ENCODE measurements at places on chromosomes 7 and 10. TPM values are rescaled to one million over a fixed set of nuclear protein-coding genes. Genes with fewer than 3 reads are reported as not detected.

Gene LCOR
- 24.3 TPM for total RNA-seq

GRCh38 chr7:112112822-112113255 lies 93.4 kb downstream of the DOCK4 start:
- no peaks in the 10 kb centered on the region for H3K4me1 ChIP-seq
- no peak overlapping the region for H3K27ac ChIP-seq

GRCh38 chr10:91294134-91294906 lies 73.9 kb downstream of the PCGF5 start:
- no peaks in the 10 kb centered on the region for H3K4me1 ChIP-seq
- no peak for DNase-seq
- no peak overlapping the region for H3K4me3 ChIP-seq
- no peaks in the 10 kb centered on the region for H3K27me3 ChIP-seq

Gene CALCR
- not detected for total RNA-seq

DNA sequence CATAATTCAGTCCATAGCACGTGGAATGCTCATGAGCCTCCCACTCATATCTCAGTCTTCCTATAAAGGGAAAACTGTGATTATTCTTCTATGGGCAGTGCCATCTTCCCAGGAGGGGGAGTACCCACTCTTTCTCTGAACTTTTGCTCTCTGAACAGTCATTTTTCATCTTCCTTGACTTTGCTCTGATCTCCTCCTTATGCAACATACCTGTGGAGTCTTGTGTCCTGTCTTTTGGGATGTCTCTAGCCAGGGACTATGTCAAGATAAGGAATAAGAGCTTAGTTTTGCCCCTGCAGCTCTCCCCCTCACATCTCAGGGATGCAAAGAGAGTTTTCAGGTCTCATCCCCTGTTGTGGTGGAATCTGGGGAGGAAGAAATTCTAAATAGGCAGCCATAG lies 27.6 kb downstream of the LSMEM1 start:
- no peak for DNase-seq
- no peak overlapping the region for H3K27ac ChIP-seq
- no peaks in the 10 kb centered on the region for H3K36me3 ChIP-seq
- H3K4me3 ChIP-seq = no peak overlapping the region

- no peak overlapping the region for H3K4me3 ChIP-seq
- no peaks in the 10 kb centered on the region for H3K36me3 ChIP-seq
- H3K4me1 ChIP-seq = no peaks in the 10 kb centered on the region
- no peak for DNase-seq
- no peaks in the 10 kb centered on the region for H3K27me3 ChIP-seq
Observed at GRCh38 chr10:33183655-33184054, 150.8 kb downstream of the NRP1 start.

Gene SORCS1
- total RNA-seq = not detected

DNA sequence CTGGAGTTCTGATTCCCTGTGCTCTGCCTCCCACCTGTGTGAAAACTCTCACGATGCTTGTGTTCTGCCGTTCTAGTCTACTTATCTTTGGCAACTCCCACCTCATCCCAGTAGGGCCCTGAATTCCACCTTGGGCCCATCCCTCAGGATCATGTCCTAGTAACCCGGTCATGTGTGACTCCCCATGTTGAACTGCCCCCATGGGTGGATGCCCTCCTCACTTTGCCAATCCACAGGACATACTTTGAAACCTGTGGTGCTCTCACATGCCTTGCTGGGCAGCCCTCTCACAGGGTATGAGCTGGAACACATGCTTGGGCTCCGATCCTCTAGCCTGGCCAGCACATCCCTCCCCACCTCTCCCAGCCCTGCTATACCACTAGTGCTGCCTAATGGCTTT lies 3.8 kb upstream of the RBM33 start:
- no peak overlapping the region for H3K4me3 ChIP-seq
- H3K27ac ChIP-seq = no peak overlapping the region
- H3K4me1 ChIP-seq = peaks cover 19% of the 10 kb centered on the region
- H3K36me3 ChIP-seq = peaks cover 23% of the 10 kb centered on the region

- H3K4me3 ChIP-seq = no peak overlapping the region
- no peak for DNase-seq
- no peak overlapping the region for H3K27ac ChIP-seq
- H3K4me1 ChIP-seq = no peaks in the 10 kb centered on the region
- H3K27me3 ChIP-seq = no peaks in the 10 kb centered on the region
- no peaks in the 10 kb centered on the region for H3K36me3 ChIP-seq
Observed at GRCh38 chr7:144001543-144001942, 1.4 kb downstream of the OR6B1 start.

Gene AP3M1
- 19.4 TPM for total RNA-seq

GRCh38 chr7:2886900-2887299 lies 42.8 kb upstream of the GNA12 start:
- DNase-seq = peak; percentile 88
- no peaks in the 10 kb centered on the region for H3K36me3 ChIP-seq
- H3K4me3 ChIP-seq = no peak overlapping the region
- H3K27me3 ChIP-seq = no peaks in the 10 kb centered on the region

DNA sequence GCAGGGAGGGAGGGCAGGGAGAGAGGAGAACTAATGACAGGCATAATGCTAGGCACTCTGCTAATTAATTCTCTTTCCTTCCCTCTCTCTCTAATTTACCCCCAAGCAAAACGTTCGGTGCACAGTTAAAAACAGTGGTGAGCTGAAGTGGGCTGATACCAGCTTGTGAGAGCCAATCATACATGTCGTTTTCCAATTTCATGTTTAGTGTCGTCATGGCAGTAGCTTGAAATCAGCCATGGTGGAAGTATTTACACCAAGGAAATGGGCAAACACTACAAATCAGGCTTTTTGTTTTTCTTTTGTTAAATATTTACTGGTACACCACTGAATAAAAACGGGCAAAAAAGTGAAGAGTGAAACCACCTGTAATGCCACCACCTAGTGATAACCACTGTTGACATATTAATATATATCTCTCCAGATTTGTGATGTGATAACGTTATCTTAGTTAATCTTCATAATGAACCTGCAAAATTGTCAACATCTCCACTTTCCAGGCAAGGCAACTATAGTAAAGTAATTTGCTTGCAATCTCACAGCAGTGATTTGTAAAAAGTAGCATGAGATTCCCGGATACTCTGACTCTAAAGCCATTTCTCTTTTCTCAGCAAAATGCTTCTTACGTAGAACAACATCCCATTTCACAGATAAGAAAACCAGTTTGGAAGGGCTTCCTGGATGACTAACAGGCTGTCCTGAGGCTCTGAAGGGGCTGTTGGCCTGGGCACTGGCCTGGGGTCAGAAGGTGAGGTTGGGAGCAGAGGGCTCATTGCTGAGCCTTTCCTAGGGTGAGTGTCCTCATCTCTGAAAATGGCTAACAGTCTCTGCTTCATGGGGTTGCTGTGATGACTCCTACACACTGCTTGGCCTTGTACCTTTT lies 83.7 kb downstream of the ATXN7L1 start:
- no peak overlapping the region for H3K27ac ChIP-seq
- no peaks in the 10 kb centered on the region for H3K27me3 ChIP-seq
- H3K4me1 ChIP-seq = no peaks in the 10 kb centered on the region
- no peaks in the 10 kb centered on the region for H3K36me3 ChIP-seq
- H3K4me3 ChIP-seq = no peak overlapping the region
- DNase-seq = no peak

- peaks cover 6% of the 10 kb centered on the region for H3K4me1 ChIP-seq
- H3K27me3 ChIP-seq = no peaks in the 10 kb centered on the region
- no peak overlapping the region for H3K4me3 ChIP-seq
Observed at GRCh38 chr7:6536262-6537260, 14.7 kb downstream of the GRID2IP start.

DNA sequence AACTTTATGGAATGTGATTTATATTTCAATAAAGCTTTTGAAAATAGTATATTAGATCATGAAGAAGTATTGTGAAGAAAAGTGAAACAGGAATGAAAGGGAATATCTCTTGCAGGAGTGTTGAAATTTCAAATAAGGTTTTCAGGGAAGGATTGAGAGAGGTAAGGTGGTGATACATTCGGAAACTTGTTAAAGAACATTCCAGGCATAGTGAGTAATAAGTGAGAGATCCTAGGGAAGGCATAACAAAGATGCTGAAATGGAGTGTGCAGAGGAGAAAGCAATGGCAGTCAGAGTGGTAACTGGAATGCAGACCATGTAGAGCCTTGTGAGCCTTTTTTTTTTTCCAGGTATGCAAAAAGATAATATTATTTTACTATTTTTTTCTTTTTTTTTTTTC lies 4.1 kb downstream of the OR9A4 start:
- H3K27me3 ChIP-seq = no peaks in the 10 kb centered on the region
- H3K4me1 ChIP-seq = no peaks in the 10 kb centered on the region
- H3K27ac ChIP-seq = no peak overlapping the region

DNA sequence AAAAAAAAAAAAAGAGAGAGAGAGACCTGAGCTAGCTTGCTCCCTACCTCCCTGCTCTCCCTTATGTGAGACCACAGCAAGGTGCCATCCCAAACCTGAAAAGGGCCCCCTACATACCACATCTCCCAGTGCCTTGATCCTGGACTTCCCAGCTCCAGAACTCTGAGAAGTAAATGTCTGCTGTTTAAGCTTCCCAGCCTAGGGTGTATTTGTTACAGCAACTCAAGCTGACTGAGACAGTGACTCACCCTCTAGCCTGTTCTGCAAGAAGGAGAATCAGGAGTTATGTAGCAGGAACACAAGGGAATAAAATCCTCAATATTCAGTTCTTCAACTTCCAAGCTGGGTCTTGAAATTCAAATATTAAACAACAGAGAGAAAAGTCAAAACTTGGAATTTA lies 52.1 kb upstream of the TMEM72 start:
- no peak overlapping the region for H3K4me3 ChIP-seq
- H3K27me3 ChIP-seq = no peaks in the 10 kb centered on the region
- DNase-seq = no peak
- H3K4me1 ChIP-seq = peaks cover 14% of the 10 kb centered on the region
- no peak overlapping the region for H3K27ac ChIP-seq

Gene NPFFR1
- not detected for total RNA-seq

Gene EMX2
- total RNA-seq = not detected

Gene DNTT
- total RNA-seq = not detected

GRCh38 chr10:60148266-60148840 lies 241.3 kb downstream of the ANK3 start:
- H3K4me3 ChIP-seq = no peak overlapping the region
- no peaks in the 10 kb centered on the region for H3K36me3 ChIP-seq
- H3K4me1 ChIP-seq = peaks cover 8% of the 10 kb centered on the region
- H3K27me3 ChIP-seq = no peaks in the 10 kb centered on the region

Gene FEZF1
- not detected for total RNA-seq

DNA sequence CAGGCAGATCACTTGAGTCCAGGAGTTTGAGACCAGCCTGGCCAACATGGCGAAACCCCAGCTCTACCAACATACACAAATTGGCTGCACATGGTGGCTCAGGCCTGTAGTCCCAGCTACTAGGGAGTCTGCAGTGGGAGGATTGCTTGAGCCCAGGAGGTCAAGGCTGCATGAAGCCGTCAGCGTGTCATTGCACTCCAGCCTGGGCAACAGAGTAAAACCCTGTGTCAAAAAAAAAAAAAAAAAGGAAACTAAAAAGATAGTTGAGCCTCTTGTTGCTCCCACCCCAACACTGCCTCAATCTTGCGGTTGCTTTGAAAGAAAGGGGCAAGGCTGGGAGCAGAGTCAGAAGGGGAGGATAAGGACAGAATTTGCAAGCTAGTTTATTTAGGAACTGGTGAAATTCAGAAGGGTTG lies 69.9 kb downstream of the SYPL1 start:
- DNase-seq = no peak
- H3K4me3 ChIP-seq = no peak overlapping the region
- no peaks in the 10 kb centered on the region for H3K36me3 ChIP-seq
- H3K27ac ChIP-seq = no peak overlapping the region

GRCh38 chr10:29737074-29737593 lies 102.4 kb upstream of the SVIL start:
- H3K4me3 ChIP-seq = no peak overlapping the region
- H3K4me1 ChIP-seq = no peaks in the 10 kb centered on the region
- no peak for DNase-seq
- no peak overlapping the region for H3K27ac ChIP-seq
- H3K27me3 ChIP-seq = no peaks in the 10 kb centered on the region

GRCh38 chr10:96271016-96271815 lies at the start of gene BLNK:
TSS of gene BLNK (minus strand) at chr10:96271569. CDS start at chr10:96271398, 171 bp downstream.
- H3K27me3 ChIP-seq = no peaks in the 10 kb centered on the region
- H3K4me3 ChIP-seq = peak within 1 kb of the TSS; percentile 96
- peak within 1 kb of the TSS; percentile 100 for H3K27ac ChIP-seq
- peaks cover 37% of the 10 kb centered on the region for H3K36me3 ChIP-seq
- peaks cover 75% of the 10 kb centered on the region for H3K4me1 ChIP-seq

Gene IGFBP3
- total RNA-seq = not detected

DNA sequence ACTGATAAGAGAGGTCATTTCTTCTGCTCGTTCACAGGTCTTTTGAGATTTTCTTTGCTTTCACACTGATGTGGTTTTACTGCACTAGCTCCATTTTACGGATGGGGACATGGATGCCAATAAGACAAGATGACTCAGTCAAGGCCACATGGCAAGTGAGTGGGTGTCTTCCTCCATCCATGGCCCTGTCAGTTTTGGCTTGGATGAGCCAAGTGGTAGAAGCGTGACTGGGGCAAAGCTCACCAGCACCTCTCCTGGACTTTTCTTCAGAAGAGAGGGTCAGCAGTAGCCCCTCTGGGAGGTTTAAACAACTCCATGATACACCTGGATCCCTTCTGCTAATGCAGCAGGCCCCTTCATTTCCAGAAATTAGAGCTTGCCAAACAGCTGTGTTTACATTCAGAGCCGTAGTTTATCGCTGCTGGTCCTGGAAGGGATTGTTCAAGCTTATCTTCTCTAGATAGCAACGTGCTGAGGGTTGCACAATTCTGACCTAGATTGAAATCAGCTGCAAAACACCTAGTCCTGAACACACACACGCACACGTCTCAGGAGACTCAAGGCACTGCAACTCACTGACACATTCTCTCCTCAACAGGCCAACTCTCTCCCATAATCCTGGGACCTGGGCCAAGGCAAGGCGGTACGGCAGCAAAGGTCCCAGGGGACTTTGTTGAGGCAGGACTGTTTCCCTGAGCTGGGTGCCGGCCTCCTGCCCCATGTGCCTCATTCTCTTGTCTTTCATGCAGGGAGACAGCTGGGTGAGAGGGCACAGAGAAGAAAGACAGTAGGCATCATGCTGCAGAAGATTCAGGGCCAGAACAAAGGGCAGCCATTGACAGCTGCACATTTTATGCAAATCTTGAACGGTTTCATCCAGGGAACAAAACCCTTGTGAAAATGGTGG lies 14.2 kb upstream of the PDCD4 start:
- no peaks in the 10 kb centered on the region for H3K36me3 ChIP-seq
- peaks cover 33% of the 10 kb centered on the region for H3K4me1 ChIP-seq
- H3K27ac ChIP-seq = 0 out of 2 replicates have a peak overlapping the region, but pooled peaks have one; percentile 22

Gene NPSR1
- not detected for total RNA-seq

DNA sequence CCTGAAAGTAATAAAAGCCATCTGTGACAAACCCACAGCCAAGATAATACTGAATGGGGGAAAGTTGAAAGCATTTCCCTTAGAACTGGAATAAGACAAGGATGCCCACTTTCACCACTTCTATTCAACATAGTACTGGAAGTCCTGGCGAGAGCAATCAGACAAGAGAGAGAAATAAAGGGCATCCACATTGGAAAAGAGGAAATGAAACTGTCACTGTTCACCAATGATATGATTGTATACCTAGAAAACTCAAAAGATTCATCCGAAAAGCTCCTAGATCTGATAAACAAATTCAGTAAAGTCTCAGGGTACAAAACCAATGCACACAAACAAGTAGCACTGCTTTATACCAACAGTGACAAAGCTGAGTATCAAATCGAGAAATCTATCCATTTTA lies 581.7 kb upstream of the TEX47 start:
- H3K4me1 ChIP-seq = no peaks in the 10 kb centered on the region
- no peaks in the 10 kb centered on the region for H3K36me3 ChIP-seq
- DNase-seq = no peak
- no peak overlapping the region for H3K27ac ChIP-seq
- H3K27me3 ChIP-seq = no peaks in the 10 kb centered on the region

Gene FAM24B
- 11.6 TPM for total RNA-seq

Gene SPRN
- not detected for total RNA-seq

Gene MBL2
- not detected for total RNA-seq
